ENCODE measurements at places on chromosomes 16 and 17.

GRCh38 chr17:47686664-47687327 is 7.2 kb upstream of the TBKBP1 start:
- no peak for DNase-seq

- no peak for DNase-seq
Measured at GRCh38 chr17:38442548-38442947, 14.3 kb downstream of the ARHGAP23 start.

DNA sequence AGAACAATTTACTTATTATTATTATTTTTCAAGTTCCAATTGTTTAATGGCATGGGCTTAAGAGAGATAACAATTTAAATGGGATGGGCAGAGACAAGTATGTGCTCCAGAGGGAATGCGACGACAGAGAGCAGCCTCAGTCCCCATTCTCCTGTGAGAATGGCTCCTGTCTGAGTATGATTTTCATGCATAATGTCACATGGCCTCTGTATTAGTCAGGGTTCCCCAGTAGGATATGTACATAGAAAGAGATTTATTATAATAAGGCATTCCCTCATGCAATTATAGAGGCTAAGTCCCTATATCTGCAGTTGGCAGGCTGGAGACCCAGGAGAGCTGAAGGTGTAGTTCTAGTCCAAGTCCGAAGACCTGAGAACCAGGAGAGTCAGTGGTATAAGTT is 22.9 kb upstream of the NKD1 start:
- DNase-seq: no peak

GRCh38 chr16:48608871-48609651 is 919 bp downstream of the N4BP1 start:
- peak; percentile 54 for DNase-seq

DNA sequence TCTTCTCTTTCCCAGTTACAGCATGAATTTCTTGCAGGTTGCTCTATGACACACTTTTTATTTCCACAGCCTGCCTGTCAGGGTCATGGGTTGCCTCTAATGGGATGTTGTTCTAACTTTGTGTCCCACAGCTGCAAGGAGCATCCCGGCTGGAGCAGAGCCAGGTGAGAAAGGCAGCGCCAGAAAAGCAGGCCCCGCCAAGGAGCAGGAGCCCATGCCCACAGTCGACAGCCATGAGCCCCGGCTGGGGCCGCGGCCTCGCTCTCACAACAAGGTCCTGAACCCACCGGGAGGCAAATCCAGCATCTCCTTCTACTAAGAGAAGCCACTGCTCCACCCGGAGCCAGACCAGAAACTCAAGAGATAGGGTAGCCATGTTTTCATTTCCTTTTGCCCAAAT is 7.3 kb upstream of the MAPK8IP3 start:
- DNase-seq: no peak

DNA sequence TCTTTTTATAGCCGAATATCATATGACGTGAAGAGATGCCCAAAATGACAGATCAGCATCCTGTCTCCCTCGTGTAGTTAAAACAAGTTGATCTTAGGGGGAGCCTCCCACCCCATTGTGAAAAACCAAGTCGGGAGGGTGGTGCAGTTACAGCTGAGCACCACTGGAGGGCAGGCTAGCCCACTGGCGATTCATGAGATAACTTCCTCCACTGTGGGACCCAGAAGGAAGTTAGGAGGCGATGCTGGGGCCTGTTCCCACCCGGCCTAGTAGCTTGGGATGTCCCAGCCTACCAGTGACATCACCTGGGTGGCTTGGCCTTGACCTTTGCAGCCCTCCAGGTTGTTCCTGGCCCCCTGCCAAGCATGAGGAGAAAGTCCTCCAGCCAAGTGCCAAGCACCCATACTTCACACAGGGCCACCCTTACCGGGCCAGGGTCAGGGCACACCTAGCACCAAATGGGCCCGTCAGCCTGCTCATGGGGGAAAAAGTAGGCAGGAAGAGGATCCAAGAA is 8.1 kb upstream of the CPNE2 start:
- peak; percentile 88 for DNase-seq

DNA sequence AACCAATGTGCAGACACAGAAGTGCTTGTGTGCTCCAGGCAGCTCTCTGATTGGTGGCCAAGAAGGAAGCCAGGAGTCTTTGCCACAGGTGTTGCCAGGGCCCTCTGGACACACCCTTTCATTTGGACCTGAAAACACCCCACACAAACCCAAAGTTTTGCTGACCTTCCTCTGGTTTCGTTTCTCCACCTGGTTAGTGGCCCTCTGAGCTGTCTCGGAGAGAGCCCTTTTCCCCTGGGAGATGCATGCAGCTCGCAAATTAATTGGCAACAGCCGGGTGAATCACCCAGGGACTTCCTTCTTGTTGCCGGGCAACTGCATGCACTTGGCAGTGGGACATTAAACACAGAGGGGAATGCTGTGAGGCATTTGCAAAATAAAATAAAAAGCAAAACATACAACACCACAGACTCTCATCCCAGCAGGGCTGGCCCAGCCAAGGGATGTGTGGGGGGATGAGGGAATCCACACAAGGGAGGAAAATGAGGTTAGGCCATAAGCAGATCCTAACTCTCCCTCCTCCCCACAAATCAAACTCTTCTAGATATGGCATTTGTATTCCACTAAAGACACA is 286.6 kb downstream of the SOX9 start:
- peak; percentile 95 for DNase-seq

DNA sequence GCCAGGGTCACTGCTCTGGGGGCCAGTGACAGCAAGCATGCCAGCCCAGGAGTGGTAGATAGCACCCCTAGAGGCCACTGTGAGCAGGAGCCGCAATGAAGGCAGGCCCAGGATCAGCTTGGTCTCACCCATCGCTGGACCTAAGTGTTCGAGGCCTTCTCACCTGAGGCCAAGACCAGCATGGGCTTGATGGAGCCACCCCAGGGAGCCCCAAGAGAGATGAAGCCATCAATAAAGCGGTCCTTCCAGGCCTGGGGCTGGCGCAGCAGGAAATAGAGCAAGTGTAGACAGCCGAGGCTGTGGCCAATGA is 1.8 kb downstream of the LCAT start:
- peak; percentile 53 for DNase-seq

DNA sequence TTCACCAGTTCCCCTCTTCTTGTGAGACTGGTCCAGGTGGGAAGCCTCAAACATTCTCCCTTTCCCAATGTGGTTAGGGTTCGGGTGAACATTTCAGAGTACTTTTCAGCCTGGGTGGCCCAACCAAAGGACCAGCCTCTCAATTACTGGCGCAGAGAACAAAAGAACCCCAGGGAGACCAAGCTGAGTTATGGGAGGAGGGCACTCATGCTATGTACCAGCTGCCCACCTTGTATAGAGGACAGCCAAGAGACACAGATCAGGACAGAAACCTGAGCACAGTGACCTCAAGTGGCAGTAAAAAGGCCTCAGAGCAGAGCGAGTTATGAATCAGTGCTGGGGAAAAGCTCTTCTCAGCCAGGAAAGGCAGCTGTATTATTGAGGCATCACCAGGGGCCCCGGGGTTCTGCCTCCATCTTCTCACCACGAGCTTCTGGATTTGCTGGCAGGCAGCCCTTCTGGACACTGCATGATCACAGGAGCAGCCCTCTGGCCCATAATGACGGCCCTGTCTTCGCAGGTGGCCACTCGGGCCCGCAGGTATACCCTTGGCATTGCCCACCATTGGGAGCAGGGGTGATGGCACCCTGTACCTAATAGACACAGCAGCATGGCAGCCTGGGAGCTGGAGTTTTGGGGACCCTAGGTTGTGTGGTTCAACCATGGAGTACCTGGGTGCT is 3.8 kb downstream of the G6PC3 start:
- no peak for DNase-seq

GRCh38 chr16:27232901-27233625 is 29.7 kb downstream of the KDM8 start:
- DNase-seq: no peak

- DNase-seq: peak; percentile 3
Measured at GRCh38 chr16:10338426-10338825, 47.4 kb upstream of the ATF7IP2 start.

- no peak for DNase-seq
Measured at GRCh38 chr16:48276102-48276501, 28.8 kb upstream of the ABCC11 start.

- no peak for DNase-seq
Measured at GRCh38 chr17:10156599-10156947, 41.8 kb downstream of the GAS7 start.

DNA sequence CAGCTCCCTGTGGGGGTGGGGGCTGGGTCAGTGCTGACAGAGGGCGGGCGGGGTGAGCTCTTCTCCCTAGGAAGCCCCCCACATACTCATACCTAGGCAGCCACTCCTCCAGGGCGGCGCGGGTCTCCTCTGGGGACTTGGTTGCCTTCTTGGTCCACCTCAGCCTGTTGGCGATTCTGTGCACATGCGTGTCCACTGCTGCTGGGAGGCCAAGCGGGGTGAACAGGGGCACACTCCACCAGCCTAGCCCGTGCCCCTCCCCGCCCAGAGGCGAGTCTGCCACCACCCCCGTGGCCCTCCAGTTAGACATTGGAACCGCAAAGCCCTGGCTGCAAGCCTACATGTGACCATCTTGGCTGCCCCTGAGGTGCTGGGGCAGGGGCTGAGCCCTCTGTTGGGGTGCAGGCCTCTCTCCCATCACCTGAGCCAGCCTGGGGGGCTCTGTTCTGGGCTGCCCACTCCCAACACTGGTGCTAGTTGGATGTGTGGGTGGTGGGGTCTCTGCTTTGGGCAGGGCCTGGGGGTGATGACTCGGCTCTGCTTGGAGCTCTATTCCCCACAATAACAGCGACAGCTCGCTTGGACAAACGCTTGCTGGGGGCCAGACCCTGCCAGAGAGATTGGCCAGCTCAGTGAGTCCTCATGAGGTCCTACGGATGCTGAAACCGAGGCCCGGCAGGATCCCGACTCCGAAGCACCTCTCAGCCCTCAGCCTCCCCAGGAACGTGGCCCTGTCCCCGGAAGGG is 7.4 kb downstream of the NTHL1 start:
- peak; percentile 26 for DNase-seq

DNA sequence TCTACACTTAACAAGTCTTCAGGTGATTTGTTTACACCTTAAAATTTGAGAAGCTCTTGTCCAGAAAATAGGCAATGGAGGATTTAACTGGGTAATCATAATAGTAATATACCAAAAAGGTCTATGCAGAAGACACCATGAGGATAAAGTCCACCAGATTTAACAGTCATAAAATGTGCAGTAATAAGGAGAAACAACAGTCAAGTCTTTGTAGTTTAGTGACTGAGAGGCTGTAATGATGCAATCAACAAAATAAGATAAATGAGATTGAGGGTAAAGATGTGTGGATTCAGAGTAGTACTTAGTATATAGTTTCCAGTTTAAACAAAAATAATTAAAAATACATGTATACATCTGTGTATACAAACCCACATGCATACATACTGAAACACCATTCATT is 91.2 kb downstream of the STXBP4 start:
- DNase-seq: no peak

GRCh38 chr17:74843352-74843627 is 16.4 kb downstream of the GRIN2C start:
- no peak for DNase-seq

- no peak for DNase-seq
Measured at GRCh38 chr16:71425746-71426068, 16.1 kb downstream of the TLE7 start.

DNA sequence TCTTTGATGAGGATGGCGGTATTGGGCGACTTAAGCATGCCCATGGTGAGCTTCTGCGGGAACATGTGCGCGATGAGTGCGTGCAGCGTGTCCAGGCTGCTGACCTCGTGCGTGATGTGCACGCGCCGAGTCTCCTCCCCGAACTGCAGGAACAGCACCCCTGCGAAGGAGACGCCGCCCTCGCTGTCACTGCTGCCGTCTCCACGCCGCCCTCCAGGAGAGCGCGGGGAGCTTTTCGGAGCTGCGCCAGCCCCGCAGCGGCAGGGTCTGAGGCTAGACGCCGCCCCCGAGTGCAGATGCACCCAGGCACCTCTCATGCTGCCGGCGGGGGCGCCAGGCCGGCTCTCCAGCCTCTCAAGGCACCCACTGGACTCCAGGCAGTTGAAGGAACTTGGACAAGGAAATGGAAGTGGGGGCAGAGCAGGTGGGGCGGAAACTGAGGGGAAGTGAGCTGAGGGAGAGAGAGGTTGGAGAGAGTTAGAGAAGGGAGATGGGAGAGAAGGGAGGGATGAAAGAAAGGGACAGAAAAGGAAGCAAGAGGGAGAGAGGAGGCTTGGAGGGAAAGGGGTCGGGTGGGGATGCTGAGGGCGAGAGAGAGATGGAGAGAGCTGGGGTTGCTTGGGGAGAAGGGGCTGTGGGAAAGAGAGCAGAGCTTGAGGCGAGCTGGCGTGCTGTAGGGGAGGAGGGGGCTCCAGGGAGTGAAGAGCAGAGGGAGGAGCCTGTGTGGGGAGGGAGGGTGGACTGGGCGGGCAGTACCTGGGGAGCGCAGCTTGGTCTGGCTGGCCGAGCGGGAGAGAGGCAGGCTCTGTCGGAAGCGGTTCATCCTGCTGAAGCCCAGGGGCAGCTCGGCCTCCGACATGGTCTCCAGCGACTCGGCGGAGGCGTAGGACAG is 42.1 kb downstream of the SRCIN1 start:
- DNase-seq: no peak
